Osteoblast (primary cell): ENCODE measurements at places on chromosomes 1 and 21. TPM values are rescaled to one million over a fixed set of nuclear protein-coding genes. Genes with fewer than 3 reads are reported as not detected.
A peak's percentile ranks its signal among the peaks of the same experiment; 100 is the strongest.

GRCh38 chr1:239011382-239011781 lies 375.0 kb upstream of the CHRM3 start:
- no peak overlapping the region for H3K4me3 ChIP-seq
- no peaks in the 10 kb centered on the region for H3K4me1 ChIP-seq
- DNase-seq, result no peak
- no peaks in the 10 kb centered on the region for H3K36me3 ChIP-seq
- H3K27ac ChIP-seq, result no peak overlapping the region

Gene SLC9C2
- not detected in 2 replicates for total RNA-seq

GRCh38 chr1:234881893-234882771 lies 246.5 kb downstream of the TOMM20 start:
- no peak for DNase-seq
- no peak overlapping the region for H3K4me3 ChIP-seq

DNA sequence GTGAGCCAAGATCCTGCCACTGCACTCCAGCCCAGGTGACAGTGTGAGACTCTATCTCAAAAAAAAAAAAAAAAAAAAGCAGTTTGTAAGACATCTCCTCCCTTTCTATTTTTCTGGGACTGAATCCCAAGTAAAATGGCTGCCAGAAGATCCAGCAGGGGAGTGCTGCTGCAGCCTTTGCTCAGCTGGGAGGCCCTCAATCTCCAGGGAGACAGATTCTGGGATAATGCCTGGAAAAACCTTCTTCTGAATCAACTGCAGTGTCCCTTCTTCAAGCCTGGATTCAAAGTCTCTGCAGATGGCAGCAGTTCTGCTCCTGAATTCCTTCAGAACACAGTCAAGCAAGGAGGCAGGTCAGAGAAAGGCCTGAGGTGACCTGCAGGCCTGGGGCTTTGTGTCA lies 191.0 kb upstream of the NRIP1 start:
- H3K4me1 ChIP-seq, result no peaks in the 10 kb centered on the region
- no peaks in the 10 kb centered on the region for H3K27me3 ChIP-seq
- DNase-seq, result no peak
- no peak overlapping the region for H3K4me3 ChIP-seq
- no peak overlapping the region for H3K27ac ChIP-seq

DNA sequence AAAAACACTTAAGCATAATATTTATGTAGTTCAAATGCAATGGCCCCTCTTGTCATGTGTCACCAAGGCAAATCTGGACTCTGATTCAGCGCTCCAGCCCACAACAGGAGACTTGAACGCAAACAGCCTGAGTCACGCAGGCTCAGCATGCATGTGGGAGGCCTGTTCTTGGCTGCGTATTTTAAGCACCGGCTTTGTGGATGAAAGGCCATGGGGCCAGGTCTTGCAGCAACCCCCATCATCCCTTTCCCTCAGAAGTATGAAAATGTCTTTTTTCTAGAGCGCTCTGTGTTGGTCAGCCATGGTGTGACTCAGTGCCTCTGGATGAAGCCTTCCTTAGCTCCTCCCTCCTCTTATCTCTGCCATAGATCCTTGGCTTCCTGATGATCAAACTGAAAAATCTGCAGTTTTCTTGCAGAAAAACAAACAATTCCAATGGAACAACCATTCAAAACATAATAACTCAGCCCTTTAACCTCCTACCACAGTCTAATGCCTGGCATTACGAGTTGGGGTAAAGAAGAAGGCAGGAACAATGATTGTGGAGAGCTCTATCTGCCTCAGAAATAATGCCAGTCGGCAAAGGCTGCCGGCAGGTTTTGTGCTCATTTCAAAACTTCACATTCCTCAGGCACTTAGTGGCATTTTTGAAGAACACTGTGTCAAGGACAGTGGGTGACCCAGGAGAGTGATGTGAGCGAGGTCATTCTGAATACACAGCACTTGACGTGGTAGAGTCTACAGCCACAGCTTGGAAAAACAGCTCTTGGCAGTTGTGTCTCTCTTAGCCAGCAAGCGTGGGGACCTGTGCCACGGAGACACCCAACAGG lies 167.5 kb downstream of the CLIC6 start:
- H3K4me3 ChIP-seq, result peak overlapping the region; percentile 49
- no peaks in the 10 kb centered on the region for H3K27me3 ChIP-seq
- H3K27ac ChIP-seq, result peak overlapping the region; percentile 88
- peaks cover 72% of the 10 kb centered on the region for H3K36me3 ChIP-seq

Gene OVAAL
- total RNA-seq, result not detected in 2 replicates

DNA sequence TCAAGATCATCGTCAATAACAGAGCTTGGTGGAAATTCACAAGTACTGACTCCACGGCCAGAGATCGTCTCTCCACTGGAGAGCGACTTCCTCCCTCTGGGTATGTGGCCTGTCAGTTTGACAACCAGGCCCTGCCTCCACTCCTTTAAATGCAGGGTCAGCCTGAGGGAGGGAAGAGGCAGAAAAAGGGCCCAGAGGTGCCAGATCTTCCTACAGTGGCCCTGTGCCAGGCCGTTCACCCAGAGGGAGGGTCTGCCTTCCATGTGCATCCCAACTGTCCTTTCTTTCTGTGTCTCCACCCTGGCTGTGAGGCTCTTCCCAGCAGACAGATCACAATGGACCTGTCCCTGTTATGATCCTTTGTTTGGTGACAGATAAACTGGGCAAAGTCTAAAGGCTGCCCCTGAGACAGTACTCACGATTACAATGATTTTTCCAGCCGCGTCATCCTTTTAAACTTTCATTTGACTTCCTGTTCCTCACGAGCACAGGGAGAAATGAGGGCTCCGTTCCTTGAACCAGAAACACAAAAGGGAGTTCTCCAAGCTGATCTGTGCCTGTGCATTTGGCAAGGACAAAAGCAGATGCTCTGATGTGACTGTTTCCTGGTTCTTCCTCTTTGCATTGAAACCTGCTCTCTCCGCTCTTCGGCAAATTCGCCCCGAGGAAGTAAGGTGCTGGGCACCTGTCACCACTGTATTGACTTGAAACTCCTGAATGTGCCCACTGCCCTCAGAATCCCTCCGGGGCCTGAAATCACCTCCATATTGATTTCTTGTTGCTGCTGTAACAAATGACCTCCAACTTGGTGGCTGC lies 126.7 kb downstream of the PGBD5 start:
- peaks cover 9% of the 10 kb centered on the region for H3K4me1 ChIP-seq
- H3K4me3 ChIP-seq, result no peak overlapping the region
- H3K27me3 ChIP-seq, result peaks cover 4% of the 10 kb centered on the region

Gene ADAM30
- not detected in 2 replicates for total RNA-seq

Gene JTB
- total RNA-seq, result 146 and 162 TPM in 2 replicates

- H3K4me1 ChIP-seq, result peaks cover 11% of the 10 kb centered on the region
- DNase-seq, result no peak
- H3K27me3 ChIP-seq, result no peaks in the 10 kb centered on the region
- no peak overlapping the region for H3K4me3 ChIP-seq
- H3K27ac ChIP-seq, result no peak overlapping the region
Observed at GRCh38 chr1:177935638-177936415, 34.0 kb downstream of the SEC16B start.

Gene RCSD1
- under 0.01 and 0.29 TPM in 2 replicates for total RNA-seq

Gene SMIM1
- not detected in 2 replicates for total RNA-seq

Gene NCMAP
- total RNA-seq, result not detected in 2 replicates

DNA sequence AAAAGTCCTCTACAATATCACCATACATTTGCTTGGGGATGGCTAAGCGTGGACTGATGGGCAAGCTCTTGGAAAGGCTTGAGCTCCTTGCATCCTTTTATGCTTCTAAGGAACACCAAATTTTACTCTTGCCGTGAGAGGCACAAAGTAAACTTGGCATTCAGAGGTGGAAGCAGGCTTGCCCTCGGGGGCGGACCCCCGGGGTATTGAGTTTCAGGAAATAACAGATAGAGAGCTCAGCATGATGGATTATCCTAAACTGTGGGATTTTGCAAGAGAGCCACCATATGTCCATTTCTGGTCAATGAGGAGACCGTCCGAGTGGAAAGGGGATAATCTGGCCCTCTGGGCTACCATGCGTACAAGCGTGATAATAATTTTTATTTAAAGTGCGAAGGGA lies 14.0 kb downstream of the IFI16 start:
- H3K27me3 ChIP-seq, result no peaks in the 10 kb centered on the region
- peaks cover 45% of the 10 kb centered on the region for H3K36me3 ChIP-seq
- no peaks in the 10 kb centered on the region for H3K4me1 ChIP-seq
- no peak overlapping the region for H3K4me3 ChIP-seq
- H3K27ac ChIP-seq, result no peak overlapping the region

Gene TRAF3IP3
- total RNA-seq, result not detected in 2 replicates

Gene C1QB
- total RNA-seq, result 0.72 TPM in 1 of 2 replicates, not detected in the other

Gene SLC1A7
- total RNA-seq, result under 0.01 and 0.36 TPM in 2 replicates

DNA sequence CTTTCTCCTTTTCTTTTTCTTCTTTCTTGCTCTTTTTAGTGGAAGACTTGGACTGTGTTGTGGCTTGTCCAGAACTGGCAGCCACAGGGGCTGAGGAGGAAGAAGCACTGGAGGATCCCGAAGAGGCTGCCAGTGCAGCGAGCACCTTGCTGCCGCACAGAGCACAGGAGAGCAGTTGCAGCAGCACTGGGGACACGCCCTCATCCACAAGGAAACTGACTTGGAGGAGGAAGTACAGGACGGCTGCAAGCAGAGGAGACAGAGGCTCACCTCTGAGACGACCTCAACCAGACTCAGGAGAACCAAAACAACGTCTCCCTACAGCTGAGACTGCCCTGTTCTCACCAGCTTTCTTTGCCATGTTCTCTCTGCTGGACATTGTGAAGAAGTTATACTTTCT lies 88.9 kb downstream of the UBR4 start:
- H3K4me1 ChIP-seq, result no peaks in the 10 kb centered on the region
- H3K36me3 ChIP-seq, result peaks cover 98% of the 10 kb centered on the region
- H3K27ac ChIP-seq, result no peak overlapping the region
- H3K4me3 ChIP-seq, result no peak overlapping the region

DNA sequence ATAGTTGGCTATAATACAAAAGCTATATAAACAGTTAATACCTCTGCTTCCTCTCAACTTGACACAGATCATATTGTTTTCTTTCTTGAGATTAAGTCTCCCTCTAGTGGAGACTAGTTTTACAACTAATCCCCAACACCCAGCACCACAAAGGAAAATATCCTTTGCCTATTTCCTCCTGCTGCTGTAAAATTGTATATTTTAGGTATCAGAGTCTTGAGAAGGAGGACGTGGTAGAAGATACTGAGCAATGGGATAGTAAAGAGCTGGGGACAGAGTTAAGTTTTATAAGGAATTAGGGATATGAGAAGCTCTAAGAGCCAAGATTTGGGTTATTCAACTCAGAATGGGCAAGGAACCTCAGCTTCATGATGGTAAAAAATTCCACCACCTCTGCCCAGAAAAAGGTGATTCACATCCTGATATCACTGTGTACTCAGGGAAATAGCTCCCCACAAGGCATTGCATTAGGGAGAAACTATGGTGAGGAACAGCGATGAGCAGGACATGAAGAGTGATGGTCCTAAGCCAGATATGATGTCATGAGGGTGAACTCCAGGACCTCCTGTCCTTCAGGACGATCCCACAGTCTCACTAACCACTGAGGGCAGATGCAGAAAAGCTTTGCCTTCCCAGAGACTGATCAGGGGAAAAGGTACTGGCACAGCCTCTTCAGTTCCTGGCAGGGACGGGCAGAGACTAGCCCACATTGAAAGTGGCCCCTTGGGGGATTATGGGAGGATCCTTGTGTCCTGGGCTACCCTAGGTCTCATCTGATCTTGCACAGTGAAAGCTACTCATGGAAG lies 14.7 kb upstream of the CFAP126 start:
- DNase-seq, result peak; percentile 76
- H3K36me3 ChIP-seq, result no peaks in the 10 kb centered on the region
- peak overlapping the region; percentile 93 for H3K27ac ChIP-seq
- H3K4me3 ChIP-seq, result peak overlapping the region; percentile 60
